ENCODE measurements at places on chromosomes 3 and 15. TPM values are rescaled to one million over a fixed set of nuclear protein-coding genes. Genes with fewer than 3 reads are reported as not detected.

Gene FAM107A
- 140 TPM for total RNA-seq

Gene HTR3E
- total RNA-seq = not detected

DNA sequence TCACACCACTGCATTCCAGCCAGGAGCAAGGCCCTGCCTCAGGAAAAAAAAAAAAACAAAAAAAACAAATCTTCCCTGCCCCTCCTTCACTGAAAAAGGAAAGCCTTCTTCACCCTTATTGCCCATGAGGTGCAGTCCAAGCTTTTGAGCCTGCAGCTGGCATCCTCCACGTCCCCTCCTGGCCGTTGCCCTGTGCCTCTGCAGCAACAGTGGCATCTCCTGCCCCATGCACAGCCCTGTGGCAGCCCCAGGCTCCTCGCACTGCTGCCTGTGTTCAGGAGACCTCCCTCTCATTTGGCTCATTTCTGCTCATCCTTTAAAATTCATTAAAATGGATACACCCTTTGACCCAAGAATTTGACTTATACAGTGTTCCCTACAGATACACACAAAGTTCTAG, 72.7 kb upstream of the PLXNA1 start:
- no peak for DNase-seq

Gene CFAP92
- total RNA-seq = 0.95 TPM

- DNase-seq = no peak
Observed at GRCh38 chr15:100869151-100869999, 10.3 kb upstream of the ALDH1A3 start.

Gene KLHDC8B
- 40.9 TPM for total RNA-seq

DNA sequence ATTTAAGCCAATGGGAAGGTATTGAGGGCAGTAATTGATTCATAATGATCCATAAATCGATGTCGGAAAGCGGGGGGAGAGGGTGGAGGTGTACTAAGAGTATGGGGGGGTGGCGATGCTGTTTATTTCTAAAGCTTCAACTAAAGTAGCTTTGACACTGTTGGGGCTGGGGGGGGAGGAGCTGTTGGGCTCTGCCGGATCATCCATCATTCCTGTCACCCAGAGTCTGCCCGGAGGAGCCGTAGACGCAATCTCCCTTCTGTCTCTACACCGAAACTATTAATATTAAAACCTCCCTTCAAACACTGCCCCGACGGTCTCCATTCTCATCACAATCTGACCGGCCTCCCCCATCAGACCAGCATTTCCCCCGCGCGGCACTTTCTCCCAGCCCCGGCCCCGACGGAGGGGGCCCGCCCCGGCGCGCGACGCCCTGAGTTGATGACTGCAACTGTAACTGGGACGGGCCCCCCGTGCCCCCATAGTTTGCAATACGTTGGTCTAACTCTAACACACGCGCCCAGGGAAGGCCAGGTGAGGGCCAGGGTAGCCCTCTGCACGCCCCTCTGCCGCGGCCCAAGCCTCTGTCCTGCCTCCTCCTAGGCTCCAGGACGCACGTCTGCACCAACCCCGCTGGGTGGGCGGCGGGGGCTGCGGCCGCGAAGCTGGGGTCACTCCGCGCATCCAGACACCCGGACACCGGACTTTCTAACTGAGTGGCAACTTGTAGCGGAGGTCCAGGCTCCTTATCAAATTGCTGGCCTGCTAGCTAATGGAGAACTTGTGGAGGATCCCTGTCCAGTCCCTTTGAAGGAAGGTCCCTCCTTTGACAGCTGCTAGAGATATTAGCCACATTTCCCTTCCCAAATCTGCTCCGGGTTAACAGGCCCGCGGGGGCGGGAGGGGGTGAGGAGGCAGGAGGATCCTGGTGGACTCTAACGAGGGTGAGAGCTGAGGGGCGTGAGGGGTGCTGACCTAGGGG, 212.0 kb downstream of the MEIS2 start:
- peak; percentile 84 for DNase-seq

GRCh38 chr3:161082063-161082462, 23.1 kb downstream of the B3GALNT1 start:
- DNase-seq = no peak

DNA sequence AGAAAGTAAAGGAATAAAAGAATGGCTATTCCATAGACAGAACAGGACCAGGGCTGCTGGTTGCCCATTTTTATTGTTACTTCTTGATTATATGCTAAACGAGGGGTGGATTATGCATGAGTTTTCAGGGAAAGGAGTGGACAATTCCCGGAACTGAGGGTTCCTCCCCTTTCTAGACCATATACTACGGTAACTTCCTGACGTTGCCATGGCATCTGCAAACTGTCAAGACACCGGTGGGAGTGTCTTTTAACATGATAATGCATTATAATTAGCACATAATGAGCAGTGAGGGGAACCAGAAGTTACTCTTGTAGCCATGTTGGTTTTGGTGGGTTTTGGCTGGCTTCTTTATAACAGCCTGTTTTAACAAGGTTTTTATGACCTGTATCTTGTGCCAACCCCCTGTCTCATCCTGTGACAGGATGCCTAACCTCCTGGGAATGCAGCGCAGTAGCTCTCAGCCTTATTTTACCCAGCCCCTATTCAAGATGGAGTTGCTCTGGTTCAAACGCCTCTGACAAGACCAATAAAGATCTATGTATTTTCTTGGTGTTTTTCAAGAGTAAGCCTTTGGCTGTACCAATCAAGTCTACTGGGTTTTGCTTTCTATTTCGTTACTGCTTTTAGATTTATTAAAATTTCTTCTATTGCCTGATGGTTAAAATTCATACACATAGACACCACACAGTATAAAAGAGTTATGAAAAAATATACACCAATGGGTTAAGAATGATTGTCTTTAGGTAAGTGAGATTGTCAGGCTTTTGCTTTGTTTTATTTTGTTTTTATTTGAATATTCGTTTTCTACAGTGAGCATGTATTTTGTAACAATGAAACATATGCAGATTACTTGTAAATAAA, 37.4 kb upstream of the CTDSPL start:
- no peak for DNase-seq

Gene INKA1
- total RNA-seq = 16.7 TPM

Gene NPAP1
- not detected for total RNA-seq

DNA sequence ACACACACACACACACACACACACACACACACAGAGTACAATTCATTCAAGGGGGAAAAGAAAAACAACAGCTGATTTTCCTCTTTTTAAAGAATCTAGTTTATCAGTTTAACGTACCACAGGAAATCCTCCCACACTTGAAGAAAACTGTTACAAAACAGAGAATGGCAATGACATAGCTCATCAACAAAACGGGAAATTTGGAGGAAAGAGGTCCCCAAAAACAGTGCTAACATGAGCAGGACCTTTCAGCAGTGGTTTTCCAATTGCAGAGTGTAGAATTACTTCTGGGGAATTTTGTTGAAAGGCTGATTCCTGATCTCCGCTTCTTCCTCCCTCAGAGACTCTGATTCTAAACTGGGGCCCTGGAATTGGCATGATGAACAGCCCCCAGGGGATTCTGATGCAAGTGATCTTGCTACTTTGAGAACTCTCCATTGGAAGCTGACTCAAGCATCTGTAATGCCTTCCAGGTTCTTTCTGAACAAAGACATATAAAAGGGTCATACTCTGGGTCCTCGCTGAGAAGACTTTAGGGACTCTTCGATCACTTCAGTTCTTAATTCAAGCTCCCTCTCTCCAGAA, 442.6 kb upstream of the PROK2 start:
- peak; percentile 28 for DNase-seq

Gene BSN
- total RNA-seq = 0.51 TPM
